ENCODE measurements at places on chromosomes 7 and 10.

GRCh38 chr7:42883950-42884349, 27.9 kb downstream of the C7orf25 start:
- no peak for DNase-seq

DNA sequence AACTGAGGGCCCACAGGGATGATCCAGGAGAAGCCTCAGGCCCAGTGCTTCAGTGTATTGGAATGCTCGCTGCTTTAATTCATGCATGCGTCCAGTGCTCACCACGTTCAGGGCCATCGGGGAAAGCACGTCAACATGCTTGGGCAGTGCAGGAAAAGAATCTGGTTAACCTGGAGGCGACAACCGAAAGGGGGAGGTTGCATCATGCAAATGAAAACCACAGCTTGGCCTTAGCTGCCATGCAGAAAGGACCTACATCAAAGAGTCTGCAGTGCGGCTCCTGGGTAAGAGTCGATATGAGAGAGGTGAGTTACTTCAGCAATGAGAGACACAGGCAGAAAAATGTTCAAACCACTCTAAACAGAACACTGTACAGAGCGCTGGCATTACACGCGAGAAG, 440.1 kb downstream of the KCNMA1 start:
- DNase-seq, result no peak

- no peak for DNase-seq
Measured at GRCh38 chr10:71201849-71202248, 10.5 kb upstream of the UNC5B start.

- DNase-seq, result no peak
Measured at GRCh38 chr10:100364735-100365391, 17.8 kb downstream of the SCD start.

DNA sequence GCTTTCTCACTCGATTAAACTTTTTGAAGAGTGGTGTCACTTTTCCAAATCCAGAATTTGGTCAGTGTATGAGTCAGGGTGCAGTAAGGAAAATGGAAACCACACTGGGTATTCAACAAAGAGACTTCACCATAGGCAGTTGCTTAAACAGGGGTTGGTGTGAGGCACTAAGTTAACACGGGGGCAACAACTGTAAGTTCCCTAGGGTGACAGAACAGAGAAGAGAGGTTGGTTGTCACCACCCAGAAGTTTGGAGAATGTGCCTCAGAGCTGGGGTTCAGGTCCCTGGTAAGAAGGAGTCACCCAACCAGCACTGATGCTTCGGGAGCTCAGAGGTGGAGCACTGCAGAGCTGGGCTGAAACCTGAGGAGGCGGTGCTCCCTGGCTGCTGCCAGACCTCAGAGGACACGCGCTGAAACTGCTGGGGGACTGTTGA, 170.4 kb downstream of the ARID5B start:
- no peak for DNase-seq

GRCh38 chr10:5151076-5151475, 33.9 kb downstream of the AKR1C8 start:
- no peak for DNase-seq

GRCh38 chr7:24192691-24193090, 91.3 kb upstream of the NPY start:
- DNase-seq, result no peak

- DNase-seq, result no peak
Measured at GRCh38 chr7:129896568-129897382, 56.0 kb downstream of the UBE2H start.

GRCh38 chr10:12766223-12766622, 235.3 kb downstream of the CCDC3 start:
- no peak for DNase-seq

DNA sequence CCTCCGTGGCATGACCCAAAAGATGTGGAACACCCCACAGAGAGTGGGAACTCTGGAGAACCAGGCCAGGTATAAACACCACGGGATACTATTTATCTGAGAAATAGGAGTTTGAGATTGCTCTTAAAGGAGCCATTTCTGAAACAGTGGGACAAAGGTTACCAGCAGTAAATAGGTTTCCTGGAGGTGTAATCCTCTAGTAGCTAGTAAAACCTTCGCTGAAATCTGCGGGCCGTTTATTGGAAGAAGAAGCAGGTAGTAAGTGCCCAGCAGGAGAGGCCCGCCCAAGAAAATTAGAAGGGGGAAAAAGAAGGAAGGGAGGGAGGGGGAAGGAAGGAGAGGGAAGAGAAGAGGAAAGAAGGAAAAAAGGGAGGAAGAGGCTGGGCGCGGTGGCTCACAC, 51.6 kb downstream of the CHST3 start:
- DNase-seq, result no peak

DNA sequence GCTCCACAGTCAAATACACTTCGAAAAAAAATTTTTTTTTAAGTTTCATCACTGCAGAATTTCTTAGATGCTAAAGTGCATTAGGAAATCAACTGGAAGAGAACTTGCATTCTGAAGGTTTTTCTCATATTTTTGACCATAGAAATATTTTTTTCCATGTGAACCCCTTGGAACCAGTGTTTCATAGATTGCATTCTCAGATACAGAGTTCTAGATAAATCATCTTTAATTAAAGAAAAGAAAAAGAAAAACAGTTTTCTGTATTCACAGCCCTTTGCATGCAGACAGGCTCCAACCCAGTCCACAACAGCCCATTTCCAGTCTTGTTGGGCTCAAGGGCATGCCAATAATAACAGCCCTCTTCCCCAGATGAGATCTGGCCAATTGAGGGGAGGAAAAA, 75.5 kb upstream of the RPA3 start:
- no peak for DNase-seq

GRCh38 chr10:51886438-51887068, 187.2 kb upstream of the CSTF2T start:
- DNase-seq, result no peak

- DNase-seq, result no peak
Measured at GRCh38 chr7:31603046-31603445, 84.0 kb upstream of the PPP1R17 start.

- no peak for DNase-seq
Measured at GRCh38 chr10:111874576-111874975, 309.0 kb downstream of the GPAM start.

GRCh38 chr7:135463908-135464307, 46.0 kb downstream of the CNOT4 start:
- no peak for DNase-seq

DNA sequence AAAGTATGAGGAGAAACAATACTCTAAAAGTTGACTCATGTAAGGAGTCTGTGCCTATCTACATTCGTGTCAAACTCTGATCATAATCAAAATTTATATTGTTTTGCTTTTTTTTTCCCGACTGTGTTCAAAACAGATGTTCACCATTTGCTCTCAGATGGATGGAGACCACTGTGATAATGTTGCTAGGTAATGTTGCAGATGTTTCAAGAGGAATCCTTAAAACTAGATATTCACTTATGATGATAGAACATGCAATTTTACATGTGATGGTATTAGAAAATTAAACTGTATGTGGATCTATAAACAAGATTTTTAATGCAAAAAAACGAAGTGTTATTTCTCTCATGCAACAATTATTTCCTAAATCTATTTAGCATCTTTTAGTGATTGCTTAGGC, 1080.1 kb downstream of the REEP3 start:
- DNase-seq, result no peak

- no peak for DNase-seq
Measured at GRCh38 chr10:100377830-100378229, 30.8 kb downstream of the SCD start.

DNA sequence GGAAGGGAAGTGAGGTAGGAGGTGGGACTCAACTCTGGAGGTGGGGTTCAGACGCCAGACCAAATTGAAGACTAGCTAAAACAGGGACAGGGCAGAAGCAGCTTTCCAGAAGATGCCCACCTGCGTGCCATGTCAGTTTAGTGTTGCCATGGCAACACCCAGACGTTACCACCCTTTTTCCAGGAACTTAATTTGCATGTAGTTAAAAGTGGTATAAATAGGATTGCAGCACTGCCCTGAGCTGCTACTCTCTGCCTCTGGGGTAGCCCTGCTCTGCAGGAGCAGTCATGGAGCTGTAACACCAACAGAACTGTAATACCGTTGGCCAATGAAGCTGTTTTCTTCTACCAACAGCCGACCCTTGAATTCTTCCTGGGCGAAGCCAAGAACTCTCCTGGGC, 93.8 kb downstream of the PRKCQ start:
- no peak for DNase-seq

DNA sequence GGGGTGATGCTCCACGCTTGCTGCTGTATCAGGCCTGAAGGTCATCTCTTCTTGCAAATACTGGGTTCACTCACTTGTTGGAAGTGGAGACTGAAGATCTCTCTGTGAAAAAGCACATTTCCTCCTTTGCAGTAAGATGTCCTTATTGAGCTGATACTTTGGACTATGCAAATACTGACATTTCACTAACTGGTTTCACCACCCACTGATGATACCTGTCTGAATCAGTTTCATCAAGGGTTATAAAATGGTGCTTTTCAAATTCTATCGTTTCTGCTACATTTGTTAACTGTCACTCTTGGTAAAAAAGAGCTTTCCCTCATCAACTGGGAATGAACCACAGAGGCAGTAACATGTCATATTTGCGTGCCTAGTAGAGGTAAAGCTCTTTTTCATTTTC, 35.5 kb downstream of the RAB19 start:
- no peak for DNase-seq

- no peak for DNase-seq
Measured at GRCh38 chr7:123674399-123675180, 18.9 kb downstream of the LMOD2 start.

- no peak for DNase-seq
Measured at GRCh38 chr7:17682586-17682985, 257.7 kb downstream of the SNX13 start.

GRCh38 chr7:121572615-121573014, 176.5 kb upstream of the FAM3C start:
- DNase-seq, result no peak

GRCh38 chr7:155694851-155695250, 50.4 kb downstream of the RBM33 start:
- DNase-seq, result no peak

- no peak for DNase-seq
Measured at GRCh38 chr7:19410691-19411090, 265.5 kb upstream of the FERD3L start.

- DNase-seq, result no peak
Measured at GRCh38 chr7:101426303-101427011, 63.8 kb downstream of the COL26A1 start.

- DNase-seq, result no peak
Measured at GRCh38 chr10:101287997-101288635, 58.9 kb upstream of the LBX1 start.

- no peak for DNase-seq
Measured at GRCh38 chr7:144527051-144527471, 123.6 kb upstream of the NOBOX start.

DNA sequence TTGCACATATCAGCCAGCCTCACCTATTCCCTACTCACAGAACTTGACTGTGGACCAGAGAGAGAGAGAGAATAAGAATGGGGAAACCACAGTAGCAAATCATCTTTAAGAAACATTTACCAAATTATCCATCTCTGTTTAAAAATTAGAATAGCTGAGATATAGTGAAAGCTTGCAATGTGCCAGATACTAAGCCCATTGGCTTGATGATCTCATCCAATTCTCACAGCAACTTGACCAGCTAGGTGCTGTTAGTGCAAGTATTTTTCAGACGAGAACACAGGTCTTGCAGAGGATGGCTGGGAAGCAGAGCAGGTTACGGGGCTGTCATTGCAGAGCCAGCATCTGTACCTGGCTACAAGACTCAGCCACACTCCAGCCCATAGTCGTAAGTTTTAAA, 50.9 kb downstream of the KLF6 start:
- DNase-seq, result no peak

GRCh38 chr7:25947669-25948516, 204.1 kb upstream of the NFE2L3 start:
- no peak for DNase-seq

- DNase-seq, result no peak
Measured at GRCh38 chr7:78605119-78605518, 806.5 kb downstream of the PHTF2 start.

DNA sequence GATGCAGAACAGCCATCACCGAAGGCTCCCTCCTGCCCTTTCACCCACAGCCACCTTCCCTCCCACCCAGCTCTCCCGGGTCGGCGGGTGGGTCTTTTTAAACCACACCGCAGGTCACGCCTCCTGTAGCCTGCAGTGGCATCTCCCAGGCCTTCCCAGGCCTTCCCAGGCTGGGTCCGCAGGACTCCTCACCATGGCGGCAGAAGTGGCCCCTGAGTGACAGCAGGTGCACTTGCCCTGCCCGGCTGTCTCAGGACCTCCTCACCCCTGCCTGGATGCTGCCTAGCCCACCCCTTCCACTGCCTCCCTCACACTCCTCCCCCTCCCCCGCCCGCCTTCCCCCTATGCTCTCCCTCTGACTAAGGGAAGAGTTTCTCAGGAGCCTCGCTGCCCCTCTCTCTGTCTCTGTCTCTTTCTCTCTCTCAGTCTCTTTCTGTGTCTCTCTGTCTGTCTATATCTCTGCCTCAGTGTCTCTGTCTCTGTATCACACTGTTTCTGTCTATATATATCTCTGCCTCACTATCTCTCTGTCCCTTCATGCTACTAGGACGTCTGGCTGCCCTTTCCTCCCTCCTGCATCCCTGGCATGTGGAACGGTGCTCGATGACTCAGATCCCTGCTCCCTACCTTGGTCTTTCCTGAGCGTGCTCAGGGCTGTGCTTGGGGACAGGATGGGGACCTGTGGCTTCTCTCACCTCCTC, 57.5 kb downstream of the GLRX3 start:
- no peak for DNase-seq

GRCh38 chr10:114931072-114931679, 6.8 kb upstream of the TRUB1 start:
- no peak for DNase-seq

- DNase-seq, result no peak
Measured at GRCh38 chr7:100827330-100828226, at the start of gene EPHB4. EPHB4 (minus strand) TSS chr7:100827523; CDS start chr7:100827030, 493 bp downstream.

DNA sequence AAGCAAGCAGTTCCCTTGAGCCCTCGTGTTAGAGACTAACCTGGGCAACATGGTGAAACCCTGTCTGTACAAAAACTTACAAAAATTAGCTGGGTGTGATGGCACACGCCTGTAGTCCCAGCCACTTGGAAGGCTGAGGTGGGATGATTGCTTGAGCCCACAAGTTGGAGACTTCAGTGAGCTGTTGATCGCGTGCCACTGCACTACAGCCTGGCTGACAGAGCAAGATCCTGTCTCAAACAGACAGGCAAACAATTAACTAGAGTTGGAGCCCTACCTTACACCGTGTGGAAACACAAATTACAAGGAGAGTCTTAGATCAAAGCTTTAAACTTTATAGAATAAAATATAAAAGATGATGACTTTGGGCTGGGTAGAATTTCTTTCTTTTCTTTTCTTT, 219.5 kb downstream of the CUX1 start:
- no peak for DNase-seq

Data from NCI-H187 (cell line).